ENCODE measurements at places on chromosomes 13 and 19.

- no peak for DNase-seq
Observed at GRCh38 chr13:50587645-50588373, 255.7 kb downstream of the DLEU7 start.

- DNase-seq, result no peak
Observed at GRCh38 chr13:102237230-102237629, 164.6 kb downstream of the FGF14 start.

DNA sequence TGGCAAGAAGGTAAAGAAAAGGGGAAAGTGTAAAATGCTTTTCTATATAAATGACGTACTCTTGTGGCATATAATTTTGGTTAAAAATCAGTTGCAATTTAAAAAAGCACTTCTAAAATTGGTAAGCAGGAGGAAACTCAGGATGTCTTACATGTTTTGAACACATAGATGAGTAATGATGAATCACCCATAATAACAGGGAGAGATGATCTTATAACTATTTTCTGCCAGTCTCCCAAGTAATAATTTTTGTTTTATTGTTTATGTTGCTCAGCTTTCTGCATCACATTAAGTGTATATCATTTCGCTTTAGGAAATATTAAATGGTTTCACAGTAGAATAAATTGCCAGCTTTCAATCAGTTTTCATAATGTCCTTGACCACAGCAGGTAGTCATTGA is 1430.7 kb upstream of the PCDH20 start:
- DNase-seq, result no peak

DNA sequence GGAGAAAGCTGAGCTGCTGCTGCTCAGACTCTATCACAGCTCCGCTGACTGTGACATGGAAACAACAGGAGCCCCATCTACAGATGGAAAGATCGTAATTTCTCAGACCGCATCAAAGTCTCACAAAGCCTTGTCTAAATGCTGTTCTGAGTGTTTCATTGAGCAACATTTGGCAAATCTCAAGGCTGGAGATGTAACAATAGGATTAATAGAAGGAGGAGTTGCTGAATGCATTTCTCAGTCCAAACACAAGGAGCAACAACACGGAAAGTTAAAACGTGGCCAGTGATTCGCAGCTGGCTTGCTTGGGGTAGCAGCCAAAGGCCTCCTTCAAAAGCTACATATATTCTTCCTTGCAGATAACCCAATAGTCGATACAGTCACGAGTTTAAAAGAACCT is 55.7 kb downstream of the MRPL57 start:
- DNase-seq, result no peak

DNA sequence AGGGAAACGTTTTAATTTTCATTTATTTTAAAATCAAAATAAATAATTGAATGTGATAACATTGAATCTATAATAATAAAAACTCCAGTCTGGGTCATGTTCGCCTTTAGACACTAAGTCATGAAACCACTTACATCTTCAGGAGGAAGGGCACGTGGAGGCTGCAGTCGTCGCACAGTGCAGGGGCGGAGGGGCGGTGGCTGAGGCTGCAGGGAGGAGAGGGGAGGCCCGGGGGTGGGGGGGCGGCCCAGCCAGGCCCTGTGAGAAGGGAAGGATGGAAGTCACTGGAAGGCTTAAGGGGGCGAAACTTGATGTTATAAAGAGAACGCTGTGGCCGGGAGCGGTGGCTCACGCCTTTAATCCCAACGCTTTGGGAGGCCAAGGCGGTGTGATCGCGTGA is 14.9 kb upstream of the LATS2 start:
- DNase-seq, result no peak

- no peak for DNase-seq
Observed at GRCh38 chr13:19117913-19118739, 63.5 kb downstream of the TUBA3C start.

GRCh38 chr13:93951108-93951507 is 528.4 kb downstream of the DCT start:
- DNase-seq, result no peak

GRCh38 chr19:45087531-45087930 is 5.4 kb upstream of the PPP1R37 start:
- DNase-seq, result no peak

DNA sequence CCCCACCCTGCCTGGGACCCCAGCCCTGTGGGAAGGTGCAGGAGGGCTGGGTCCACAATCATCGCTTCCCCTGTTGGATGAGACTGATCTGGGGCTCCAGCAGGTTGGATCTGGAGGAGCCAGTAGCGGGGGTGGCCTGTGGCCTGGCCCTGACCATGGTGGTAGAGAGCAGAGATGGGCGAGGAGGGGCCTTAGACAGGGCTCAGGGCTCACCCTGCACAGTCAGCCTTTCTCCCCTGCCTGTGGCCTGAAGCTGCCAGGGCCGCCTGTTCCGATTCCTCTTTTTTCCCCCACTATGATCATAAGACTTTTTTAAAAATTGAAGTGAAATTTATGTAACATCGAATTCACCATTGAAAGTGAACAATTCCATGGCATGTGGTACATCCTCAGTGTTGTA is 18.2 kb downstream of the SIN3B start:
- DNase-seq, result no peak

DNA sequence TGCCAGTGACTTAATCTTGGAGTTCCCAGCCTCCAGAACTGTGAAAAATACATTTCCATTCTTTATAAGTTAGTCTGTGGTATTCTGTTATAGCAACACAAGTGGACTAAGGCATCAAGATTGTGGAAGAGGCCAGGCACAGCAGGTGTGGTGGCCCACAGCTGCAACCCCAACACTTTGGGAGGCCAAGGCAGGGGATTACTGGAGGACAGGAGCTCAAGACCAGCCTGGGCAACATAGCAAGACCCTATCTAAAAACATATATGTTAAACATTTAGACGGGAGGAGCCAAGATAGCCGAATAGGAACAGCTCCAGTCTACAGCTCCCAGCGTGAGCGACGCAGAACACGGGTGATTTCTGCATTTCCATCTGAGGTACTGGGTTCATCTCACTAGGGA is 310.4 kb downstream of the FOXO1 start:
- DNase-seq, result no peak

GRCh38 chr13:110421061-110421460 is 114.0 kb downstream of the COL4A2 start:
- DNase-seq, result no peak

DNA sequence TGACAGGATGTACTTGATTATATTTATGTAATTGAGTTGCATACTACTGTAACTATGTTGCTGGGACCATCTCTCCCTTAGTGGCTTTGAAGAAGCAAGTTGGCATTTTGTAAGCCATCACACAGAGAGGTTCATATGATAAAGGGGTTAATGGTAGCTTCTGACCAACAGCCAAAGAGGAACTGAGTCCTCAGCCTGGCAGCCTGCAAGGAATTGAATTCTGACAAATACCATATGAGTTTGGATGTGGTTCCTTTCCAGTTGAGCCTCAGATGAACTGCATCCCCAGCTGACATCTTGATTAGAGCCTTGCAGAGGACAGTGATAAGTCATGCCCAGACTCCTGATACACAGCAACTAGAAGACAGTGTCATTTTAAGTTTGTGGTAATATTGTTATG is 8.6 kb upstream of the MYCBP2 start:
- no peak for DNase-seq

DNA sequence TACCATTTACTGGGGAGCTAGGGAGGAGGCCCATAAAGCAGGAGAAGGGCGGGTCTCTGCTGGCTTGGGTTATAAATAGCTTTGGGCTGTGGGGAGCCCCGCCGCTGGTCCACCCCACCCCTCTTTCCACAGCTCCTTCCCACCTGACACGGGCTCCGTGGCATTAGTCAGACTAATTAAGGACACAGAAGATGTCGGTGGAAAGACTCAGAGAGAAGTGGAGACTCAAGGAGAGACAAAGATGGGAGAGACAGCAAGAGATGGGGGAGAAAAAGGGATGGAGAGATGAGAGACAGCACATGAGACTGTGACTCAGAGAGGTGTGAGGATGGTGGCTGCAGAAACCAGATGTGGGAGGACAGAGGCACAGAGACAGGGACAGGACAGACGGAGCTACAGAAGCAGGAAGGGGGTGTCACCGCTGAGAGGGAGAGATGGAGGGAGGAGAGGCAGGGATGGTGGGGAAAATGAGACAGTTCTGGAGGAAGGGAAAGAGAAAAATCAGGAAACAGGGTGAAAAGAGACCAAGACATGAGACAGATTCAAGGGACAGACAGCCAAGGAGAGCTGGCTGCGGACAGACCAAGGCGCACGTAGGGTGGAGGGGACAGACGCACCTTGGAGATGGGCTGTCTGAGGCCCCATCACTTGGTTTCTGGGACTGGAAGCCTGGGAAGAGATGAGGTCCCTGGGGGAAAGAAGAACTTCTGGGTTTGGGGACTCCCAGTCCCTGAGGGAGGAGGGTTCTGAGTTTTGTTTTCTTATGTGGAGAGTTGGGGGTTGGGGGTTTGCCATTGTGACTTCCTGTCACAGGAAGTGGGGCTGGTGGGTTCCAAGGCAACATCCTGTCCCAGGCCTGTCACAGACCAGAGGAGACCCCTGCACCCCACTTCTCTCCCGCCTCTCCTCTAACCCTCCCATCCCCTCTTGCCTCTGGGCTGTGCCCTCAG is 4.1 kb downstream of the ARHGEF1 start:
- DNase-seq, result no peak

GRCh38 chr19:16404396-16404795 is 67.4 kb downstream of the EPS15L1 start:
- DNase-seq, result no peak

GRCh38 chr13:96771486-96772367 is 222.5 kb downstream of the OXGR1 start:
- DNase-seq, result no peak

- no peak for DNase-seq
Observed at GRCh38 chr13:105602956-105603670, 932.3 kb downstream of the EFNB2 start.

DNA sequence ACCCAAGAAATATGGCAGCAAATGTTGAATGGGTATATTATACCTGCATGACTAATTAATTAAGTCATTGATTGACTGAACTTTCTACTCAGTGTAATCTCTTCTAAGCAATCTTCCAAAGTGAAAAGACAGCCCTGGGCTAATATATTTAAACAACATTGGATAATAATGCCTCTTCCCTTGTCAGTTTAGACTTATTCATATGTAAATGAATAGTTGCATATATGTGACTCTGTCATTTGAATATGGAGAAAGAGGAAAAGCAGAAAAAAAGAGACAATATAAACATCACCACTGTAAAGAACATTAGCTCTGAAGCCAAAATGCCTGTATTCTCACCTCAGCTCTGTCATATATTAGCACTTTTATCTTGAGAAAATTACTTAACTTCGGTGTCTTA is 168.0 kb downstream of the SLITRK1 start:
- no peak for DNase-seq

GRCh38 chr19:48530066-48530720 is 18.6 kb upstream of the LMTK3 start:
- no peak for DNase-seq

DNA sequence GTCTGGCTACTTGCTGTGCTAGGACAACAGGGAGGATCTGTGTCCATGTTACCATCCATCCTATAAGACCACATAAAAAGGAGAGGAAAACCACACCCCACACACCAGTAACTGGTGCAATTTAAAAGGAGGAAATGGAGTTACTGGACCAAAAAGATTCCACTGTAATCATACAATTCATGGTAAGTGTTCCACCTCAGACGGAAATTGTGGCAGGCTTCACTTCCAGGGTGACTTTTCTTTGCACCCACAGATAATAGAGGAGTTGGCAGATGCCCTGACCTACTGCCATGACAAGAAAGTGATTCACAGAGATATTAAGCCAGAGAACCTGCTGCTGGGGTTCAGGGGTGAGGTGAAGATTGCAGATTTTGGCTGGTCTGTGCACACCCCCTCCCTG is 2.4 kb downstream of the AURKC start:
- no peak for DNase-seq

- DNase-seq, result no peak
Observed at GRCh38 chr13:65600702-65601101, 1629.4 kb downstream of the PCDH9 start.

- no peak for DNase-seq
Observed at GRCh38 chr13:111584101-111584672, 263.7 kb downstream of the TEX29 start.

- DNase-seq, result no peak
Observed at GRCh38 chr13:21672796-21673538, 2.1 kb downstream of the FGF9 start.

GRCh38 chr13:51624695-51625345 is 40.6 kb downstream of the WDFY2 start:
- no peak for DNase-seq

GRCh38 chr13:28282451-28282850 is 144.1 kb downstream of the PAN3 start:
- no peak for DNase-seq

DNA sequence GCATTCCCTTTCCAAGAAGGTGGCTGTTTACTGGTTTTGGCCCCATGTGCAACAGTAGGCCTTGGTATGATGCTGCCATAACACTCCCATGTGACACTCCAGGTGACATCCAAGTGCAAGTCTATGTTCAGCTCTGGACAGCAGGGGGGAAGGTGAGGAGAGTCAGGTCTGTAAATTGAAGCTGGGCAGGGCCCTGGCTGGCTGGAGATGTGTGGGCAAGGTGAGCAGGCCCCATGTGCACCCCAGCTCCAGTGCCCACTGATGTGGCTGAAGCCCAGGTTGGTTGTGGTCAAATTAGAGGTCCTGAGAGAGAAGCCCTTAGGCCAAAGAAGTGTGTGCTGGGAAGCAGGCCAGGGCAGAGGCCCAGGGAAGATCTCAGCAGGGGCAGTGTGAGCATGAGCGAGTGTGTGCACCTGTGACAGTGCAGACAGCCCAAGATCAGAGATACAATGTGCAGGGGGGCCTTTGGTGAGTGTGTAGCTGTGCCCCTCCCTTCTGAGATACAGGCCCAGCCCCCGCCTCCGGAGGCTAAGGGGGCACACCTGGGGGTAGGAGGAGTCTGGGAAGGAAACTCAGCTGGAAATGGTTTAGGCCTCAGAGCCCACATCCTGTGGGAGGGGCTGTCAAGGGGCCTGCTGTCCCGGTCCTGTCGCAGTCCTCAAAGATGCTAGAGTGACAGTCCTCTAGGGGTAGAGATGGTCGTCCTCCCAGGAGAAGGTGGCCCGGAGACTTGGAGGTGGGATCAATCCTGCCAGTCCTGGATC is 18.6 kb downstream of the DEDD2 start:
- DNase-seq, result no peak

DNA sequence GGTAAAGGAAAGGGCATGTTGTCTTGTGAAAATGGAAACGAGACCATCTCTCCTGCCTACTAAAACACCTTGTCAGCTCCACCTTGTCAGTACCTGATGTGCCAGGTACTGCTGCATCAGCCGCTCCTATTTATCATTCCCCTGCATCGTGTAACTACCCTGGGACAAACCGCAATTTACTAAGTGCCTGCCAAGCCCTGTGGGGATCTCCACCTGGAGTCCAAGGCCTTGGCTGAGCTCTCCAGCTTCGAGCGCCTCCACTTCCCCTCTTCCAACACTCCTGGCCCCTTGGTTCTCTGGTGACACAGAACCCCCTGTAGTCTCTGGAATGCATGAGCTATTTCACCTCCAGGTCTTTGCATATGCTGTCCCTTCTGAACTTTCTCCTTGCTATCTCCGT is 25.9 kb upstream of the CCNP start:
- DNase-seq, result no peak

- DNase-seq, result no peak
Observed at GRCh38 chr13:40402931-40403431, 263.5 kb downstream of the FOXO1 start.

- no peak for DNase-seq
Observed at GRCh38 chr19:10270180-10270615, 722 bp upstream of the ICAM1 start.

Measured in esophagus squamous epithelium (tissue), 5 donors.